GM03348 (cell line): ENCODE measurements at places on chromosomes 2 and 18.
A peak's percentile ranks its signal among the peaks of the same experiment; 100 is the strongest.

DNA sequence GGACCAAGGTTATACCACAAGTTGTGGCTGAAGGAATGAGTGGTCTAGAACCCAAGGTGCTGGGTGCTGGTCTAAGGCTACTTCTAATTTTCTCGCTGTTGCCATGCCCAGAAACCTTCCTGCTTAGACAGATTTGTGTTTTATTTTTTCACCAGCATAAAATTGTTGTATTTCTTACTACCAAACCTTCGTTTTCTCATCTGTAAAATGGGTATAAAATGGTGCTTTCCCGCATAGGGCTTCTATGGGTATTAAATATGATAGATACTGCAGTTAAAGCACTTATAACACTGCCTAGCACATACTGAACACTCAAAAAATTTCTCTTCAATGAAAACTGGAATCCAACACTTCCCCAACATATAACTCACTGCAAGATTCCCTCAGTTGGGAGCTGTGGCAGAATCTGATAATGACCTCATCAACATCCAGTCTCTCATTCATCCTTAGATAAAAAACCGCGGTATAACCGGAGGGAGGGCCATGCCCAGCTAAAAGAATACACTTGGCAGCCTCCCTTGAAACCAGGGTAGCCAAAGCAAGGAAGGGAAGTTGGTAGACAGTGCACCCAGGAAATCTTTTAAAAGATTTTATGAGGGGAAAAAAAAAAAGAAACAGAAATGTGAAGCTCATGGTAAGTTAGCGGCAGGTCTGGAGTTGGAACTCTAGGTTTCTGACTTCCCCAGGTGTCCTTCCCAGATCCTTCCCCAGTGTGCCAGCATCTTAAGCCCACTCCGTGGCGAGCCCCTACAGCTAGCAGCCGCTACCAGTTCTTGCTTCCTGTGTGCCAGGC lies 1.2 kb downstream of the NEMP2 start:
- DNase-seq, result no peak

- DNase-seq, result peak; percentile 80
Measured at GRCh38 chr2:230758566-230759480, 46.2 kb downstream of the CAB39 start.

GRCh38 chr2:74333175-74333574 lies 10.0 kb downstream of the SLC4A5 start:
- peak; percentile 60 for DNase-seq

GRCh38 chr18:49560277-49560623 lies 1.6 kb upstream of the LIPG start:
- no peak for DNase-seq

- no peak for DNase-seq
Measured at GRCh38 chr2:189660803-189661147, 484 bp upstream of the ASNSD1 start.

DNA sequence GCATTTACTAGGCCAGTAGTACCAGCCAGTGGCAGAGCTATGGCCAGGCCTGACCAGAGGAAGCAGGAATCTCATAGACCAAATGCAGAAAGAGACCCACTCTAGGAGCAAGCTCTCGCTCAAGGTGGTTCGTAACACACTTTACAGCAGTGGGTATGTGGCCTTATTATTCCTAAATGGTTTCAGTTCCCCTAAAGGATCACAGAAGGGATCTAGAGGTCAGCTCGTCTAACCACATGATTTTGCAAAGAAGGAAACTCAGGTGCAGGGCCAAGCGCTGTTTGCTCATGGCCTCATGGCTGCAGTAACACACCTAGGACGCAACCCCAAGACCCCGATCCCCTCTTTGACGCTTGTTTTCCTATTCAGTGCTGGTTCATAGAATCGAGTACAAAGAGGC lies 65.5 kb upstream of the ATG16L1 start:
- no peak for DNase-seq

GRCh38 chr2:186561467-186562208 lies 28.2 kb upstream of the ITGAV start:
- no peak for DNase-seq

DNA sequence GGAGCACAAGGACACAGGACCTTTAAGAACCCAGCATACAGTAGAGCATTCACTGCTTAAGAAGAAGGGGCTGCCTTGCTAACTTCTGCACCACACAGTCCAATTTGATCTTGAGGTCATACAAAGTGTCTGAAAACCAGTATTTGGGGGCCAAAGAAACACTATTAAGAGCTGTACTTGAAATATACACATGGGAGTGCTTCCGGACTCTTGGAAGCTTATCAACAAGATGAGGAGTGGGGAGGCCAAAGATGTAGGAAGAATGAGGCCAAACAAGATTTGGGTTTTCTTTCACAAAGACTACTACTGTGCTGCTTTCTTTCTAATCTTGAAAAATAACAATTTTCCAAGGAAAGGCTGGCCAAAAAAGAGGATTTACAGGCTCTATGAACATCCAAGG lies 24.8 kb upstream of the MALL start:
- DNase-seq, result no peak

GRCh38 chr2:244547-244946 lies 19.3 kb downstream of the SH3YL1 start:
- no peak for DNase-seq

- DNase-seq, result no peak
Measured at GRCh38 chr2:127103243-127104165, 3.5 kb downstream of the BIN1 start.

DNA sequence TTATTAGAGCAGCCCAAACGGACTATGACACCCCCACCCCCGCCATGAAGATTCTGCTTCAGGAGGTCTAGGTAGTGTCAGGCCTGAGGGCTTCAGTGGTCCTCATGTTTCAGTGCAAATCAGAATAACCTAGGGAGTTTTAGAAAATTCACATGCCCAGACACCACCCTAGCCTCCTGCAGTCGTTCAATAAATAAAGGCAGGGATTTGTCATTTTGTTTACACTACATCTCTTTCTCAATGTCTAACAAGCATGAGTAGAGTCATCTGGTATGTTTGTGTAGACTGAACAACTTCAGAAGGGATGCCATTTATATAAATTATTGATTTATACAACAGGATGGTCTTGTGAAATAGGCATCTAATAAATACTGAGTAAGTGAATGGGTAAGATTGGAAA lies 112.1 kb upstream of the SERPINE2 start:
- DNase-seq, result peak; percentile 50

GRCh38 chr2:218823196-218823855 lies 8.3 kb downstream of the PRKAG3 start:
- DNase-seq, result no peak

- DNase-seq, result no peak
Measured at GRCh38 chr2:86056590-86057331, 48.9 kb downstream of the POLR1A start.

GRCh38 chr18:77118256-77119090 lies 14.1 kb downstream of the MBP start:
- no peak for DNase-seq

DNA sequence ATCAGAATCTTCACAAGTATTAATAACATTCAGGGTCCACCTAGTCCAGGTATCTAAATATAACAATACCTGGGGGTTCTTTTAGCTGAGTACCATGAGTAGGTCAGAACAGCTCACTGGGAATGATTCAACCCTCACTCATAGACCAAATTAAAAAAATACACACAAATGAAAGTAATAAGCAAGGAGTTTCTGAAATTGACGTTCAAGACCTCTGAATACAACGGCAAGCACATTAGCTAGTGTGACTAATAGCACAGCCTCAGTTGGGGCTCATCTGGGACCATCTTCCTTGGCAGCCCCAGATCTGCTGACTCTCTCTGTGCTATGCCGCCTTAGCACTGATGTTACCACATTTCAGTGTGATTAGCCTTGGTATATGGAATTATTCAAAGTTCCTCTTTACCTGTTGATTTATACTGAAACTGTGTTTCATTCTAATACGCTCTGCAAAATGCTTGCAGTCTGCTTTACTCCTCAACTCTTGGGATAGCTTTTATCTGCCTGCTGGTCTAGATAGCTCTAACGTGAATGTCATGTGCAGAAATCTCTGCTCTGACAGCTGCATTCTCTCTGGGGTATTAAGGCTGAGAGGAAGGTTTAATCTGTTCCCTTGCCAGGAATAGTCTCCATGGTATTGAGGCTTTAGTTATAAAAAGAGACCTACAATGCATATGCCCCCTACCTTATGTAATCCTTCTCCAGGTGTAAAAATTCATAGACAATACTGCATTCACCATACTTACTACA lies 153.3 kb downstream of the METTL4 start:
- DNase-seq, result peak; percentile 16

- no peak for DNase-seq
Measured at GRCh38 chr2:195307751-195308150, 349.3 kb upstream of the SLC39A10 start.

- DNase-seq, result no peak
Measured at GRCh38 chr2:113057117-113057516, 1.9 kb upstream of the IL36RN start.

DNA sequence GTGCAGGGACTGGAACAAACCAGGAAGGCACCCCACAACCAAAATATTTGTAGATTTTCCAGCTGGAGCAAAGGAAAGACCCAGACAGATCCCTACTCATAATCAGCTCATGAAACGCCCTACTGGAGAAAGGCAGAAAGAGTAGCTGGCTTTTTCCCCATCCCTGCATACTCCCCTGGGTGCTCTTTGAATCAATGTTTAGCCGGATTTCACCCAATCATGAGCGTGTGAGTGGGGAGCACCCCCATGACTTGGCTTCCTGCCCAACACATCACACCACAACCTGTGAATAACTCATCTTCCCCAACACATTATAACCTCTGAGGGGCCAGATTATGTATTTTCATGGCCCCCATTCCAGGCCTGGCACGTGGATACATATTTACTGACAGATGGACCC lies 35.1 kb upstream of the SLC14A1 start:
- no peak for DNase-seq

DNA sequence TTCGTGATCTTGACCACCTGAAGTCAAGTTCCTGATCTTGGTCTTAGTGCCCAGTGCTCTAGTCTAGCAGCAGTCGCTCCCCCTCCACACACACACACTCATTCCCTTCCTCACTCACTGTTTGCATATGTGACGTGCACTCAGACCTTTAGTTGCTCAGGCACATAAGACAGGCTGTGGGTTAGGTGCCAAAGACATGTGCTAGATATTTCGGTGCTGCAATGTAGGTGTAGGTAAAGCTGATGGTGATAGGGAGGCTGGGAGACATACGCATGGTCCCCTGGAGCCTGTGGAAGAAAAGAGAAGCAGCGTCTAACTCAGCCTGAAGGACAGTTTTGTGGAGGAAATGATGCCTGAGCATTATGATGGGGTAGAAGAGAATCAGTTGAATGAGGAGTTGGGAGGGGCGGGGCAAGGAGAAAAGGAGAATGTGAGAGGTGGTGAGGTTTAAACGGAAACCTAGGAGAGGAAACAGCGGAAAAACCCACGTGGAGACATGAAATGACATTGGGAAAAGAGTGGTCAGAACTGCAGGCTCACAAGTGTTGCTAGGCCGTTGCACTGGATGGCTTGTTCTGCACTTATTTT lies 3.8 kb downstream of the TTC39C start:
- no peak for DNase-seq

DNA sequence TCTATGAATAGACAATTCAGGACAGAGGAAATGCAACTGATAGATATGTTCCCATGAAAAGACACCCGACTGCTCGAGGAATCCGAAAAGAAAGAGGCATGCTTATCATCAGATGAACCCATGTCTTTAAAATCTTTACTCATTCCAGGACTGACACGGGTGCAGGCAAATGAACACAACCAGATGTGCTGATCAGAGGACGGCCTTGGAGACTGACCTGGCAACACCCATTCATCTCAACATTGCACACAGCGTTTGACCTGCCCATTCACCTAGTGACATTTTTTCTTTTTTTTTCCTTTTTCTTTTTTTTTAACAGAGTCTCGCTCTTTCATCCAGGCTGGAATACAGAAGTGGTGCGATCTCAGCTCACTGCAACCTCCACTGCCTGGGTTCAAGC lies 377.5 kb downstream of the EIPR1 start:
- DNase-seq, result no peak

- DNase-seq, result no peak
Measured at GRCh38 chr2:143526498-143526897, 397.3 kb downstream of the ARHGAP15 start.

GRCh38 chr2:173991856-173992588 lies 26.8 kb upstream of the SP3 start:
- peak; percentile 48 for DNase-seq

- DNase-seq, result no peak
Measured at GRCh38 chr18:27808683-27809082, 368.2 kb downstream of the CDH2 start.

DNA sequence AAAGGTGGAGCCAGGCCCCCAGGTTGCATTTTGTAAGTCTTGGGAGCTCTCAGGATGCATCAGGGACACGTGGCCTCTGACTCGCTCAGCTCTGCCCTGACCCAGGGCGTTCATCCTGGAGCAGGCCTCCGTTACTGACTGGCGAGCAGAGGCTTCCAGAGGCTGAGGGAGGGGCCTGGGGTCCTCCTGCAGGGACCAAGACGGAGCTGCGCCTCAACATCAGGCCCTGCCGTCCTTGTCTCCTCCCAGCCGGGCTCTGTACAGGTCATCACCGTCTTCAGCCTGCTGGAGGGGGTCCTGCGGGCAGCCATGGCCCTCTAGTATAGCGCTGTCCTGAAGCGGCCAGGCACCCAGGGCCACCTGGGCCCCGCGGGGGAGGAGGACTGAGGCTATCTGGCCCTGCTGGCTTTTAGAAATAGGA lies 10.2 kb upstream of the ALPP start:
- DNase-seq, result no peak

DNA sequence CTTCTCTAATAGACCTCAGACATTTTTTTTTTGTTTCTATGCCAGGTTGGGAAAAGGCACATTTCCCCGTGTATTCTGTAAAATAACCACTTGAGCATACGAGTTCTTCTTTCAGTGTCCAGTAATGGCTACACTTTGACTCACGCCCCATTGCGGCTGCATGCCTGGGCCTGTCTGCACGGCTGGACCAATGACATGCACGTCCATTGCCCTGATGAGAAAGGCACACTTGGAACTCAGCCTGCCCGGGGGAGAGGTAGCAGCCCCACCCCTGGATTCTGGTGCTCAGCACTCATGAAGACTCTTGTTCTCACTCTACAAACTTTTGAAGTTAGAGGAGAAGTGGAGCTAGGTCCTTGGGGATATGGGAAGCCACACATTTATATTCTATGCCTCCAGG lies 5.8 kb downstream of the PCARE start:
- DNase-seq, result no peak

DNA sequence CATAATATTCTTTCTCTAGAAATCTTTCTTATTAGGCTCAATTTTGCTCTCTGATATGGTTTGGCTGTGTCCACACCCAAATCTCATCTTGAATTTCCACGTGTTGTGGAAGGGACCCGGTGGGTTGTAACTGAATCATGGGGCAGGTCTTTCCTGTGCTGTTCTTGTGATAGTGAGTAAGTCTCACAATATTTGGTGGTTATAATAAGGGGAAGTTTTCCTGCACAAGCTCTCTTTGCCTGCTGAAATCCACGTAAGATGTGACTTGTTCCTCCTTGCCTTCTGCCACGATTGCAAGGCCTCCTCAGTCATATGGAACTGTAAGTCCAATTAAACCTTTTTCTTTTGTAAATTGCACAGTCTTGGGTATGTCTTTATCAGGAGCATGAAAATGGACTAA lies 73.8 kb downstream of the CAVIN2 start:
- no peak for DNase-seq

DNA sequence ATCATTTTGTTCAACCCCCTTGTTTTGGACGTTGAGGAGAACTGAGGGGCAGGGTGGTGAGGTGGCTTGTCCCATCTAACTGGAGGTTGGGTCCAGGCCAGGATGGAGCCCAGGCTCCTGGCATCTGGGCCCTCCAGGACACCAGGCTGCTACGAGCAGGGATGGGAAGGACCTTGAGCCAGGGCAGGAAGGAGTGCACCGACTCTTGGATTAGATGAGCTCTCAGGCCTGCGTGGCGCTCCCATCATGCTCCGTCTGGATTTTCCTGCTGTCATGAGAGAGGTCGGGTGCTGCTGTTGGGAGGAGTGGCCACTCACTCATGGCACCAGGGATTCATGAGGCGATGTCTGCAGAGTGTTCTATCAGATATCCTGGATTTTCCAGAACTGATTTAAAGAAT lies 18.3 kb upstream of the ALLC start:
- no peak for DNase-seq
